Pulmonary artery endothelial cell (primary cell): ENCODE measurements at places on chromosomes 6 and 20.

DNA sequence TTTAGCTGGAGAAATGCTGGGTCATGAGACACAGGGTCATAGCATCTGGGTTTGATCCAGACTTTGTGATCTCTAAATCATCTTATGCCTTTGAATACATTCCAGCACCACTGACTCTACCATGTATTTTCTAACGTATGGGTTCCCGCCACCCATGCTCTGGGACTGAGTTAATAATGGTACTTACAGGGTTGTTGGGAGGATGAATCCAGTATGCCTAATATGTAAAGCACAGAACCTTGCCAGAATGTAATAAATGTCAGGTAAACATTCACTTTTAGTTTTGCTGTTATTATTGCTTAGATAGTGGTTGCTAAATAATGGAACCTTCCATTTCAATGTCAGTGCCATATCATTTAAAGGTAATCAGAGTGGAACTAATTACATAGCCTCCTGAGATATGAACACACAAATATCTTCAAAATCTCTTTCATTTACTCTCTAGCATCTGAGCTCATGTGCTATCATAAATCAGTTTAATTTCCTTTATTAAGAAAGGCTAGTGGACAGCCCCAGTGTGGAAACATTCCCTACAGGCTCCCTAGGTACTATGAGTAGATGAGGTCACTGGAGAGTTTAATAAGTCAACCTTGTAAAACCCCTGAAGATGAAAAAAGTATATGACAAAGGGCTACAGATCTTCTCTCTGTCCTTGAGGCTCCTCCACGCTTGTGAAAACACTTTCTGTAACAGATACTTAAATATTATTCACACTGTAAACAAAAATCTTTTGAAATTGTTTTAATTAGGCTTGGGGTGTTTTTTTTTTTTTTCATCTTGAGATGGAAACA lies 226.6 kb downstream of the ALDH8A1 start:
- no peak for DNase-seq

DNA sequence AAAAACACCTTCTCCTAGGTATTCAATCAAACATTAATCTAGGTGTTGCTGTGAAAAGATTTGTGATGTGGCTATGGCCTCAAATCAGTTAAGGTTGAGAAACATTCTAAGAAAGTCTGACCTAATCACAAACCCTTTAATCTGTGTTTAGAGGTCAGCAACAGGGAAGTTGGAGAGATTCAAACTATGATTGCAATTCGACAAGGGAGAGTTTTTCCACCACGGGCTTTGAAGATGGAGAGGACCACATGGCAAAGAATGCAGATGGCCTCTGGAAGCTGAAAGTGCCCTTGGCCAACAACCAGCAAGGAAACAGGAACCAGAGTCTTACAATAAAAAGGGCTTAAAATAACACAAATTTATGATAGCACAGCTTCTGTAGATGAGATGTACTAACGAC lies 29.6 kb upstream of the LGSN start:
- no peak for DNase-seq

- DNase-seq, result no peak
Measured at GRCh38 chr6:50992704-50993625, 174.3 kb downstream of the TFAP2B start.

- DNase-seq, result no peak
Measured at GRCh38 chr20:31806564-31807355, 12.4 kb upstream of the MYLK2 start.

DNA sequence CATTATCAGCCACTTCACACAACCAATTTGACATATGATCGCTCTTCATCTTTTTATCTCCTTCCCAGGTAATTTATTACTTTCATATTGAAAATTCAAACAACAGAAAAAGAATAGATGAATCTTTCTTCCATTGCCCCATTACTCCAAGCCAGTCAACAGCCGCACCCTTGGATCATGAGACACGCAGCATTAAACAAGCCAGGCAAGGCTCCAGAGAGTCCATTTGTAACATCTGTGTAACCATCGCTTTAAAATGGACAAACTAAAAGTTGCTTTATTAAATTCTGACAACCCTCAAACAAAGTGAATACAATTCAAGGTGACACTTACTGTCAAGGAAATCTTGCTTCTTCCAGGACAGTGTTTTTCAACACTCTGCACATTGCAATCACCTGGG lies 200.3 kb downstream of the EPM2A start:
- no peak for DNase-seq

- DNase-seq, result no peak
Measured at GRCh38 chr6:97689078-97689754, 406.2 kb upstream of the MMS22L start.

DNA sequence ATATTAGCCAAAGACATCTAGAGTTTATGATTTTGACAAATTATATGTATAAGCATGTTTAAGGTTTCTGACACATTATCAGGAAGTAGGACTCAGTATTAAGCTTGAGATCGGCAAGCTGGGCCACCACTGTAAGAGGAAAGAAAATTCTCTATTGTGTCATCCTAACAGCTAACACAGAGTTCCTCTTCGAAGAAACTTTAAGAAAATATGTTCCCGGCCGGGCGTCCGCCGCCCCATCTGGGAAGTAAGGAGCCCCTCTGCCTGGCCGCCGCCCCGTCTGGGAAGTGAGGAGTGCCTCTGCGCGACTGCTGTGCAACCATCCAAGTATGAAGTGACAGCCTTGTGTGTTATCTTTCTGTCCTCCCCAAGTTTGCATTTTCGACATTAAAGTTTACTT lies 23.0 kb downstream of the USP49 start:
- DNase-seq, result no peak

- DNase-seq, result peak; percentile 94
Measured at GRCh38 chr20:48295445-48295903, 510.2 kb upstream of the SULF2 start.

- DNase-seq, result no peak
Measured at GRCh38 chr6:7401075-7401474, 11.5 kb downstream of the RIOK1 start.

DNA sequence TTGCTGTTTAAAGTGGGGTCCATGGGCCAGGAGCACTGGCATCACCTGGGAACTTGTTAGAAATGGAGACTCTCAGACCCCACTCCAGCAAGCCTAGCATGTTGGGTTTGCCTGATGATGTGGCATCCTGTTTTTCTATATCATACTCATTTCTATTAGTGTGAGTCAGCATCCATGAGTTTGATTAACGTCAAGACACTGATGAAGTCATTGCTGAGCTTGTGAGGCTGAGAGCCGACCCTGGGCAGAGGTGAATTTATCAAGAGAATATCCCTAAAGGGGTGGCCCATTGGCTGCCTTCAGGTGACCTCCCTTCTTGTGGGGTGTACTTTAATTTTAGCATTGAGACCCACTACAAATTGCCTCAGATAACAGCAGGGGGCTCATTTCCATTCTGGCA lies 43.4 kb upstream of the RNF144B start:
- DNase-seq, result peak; percentile 81

DNA sequence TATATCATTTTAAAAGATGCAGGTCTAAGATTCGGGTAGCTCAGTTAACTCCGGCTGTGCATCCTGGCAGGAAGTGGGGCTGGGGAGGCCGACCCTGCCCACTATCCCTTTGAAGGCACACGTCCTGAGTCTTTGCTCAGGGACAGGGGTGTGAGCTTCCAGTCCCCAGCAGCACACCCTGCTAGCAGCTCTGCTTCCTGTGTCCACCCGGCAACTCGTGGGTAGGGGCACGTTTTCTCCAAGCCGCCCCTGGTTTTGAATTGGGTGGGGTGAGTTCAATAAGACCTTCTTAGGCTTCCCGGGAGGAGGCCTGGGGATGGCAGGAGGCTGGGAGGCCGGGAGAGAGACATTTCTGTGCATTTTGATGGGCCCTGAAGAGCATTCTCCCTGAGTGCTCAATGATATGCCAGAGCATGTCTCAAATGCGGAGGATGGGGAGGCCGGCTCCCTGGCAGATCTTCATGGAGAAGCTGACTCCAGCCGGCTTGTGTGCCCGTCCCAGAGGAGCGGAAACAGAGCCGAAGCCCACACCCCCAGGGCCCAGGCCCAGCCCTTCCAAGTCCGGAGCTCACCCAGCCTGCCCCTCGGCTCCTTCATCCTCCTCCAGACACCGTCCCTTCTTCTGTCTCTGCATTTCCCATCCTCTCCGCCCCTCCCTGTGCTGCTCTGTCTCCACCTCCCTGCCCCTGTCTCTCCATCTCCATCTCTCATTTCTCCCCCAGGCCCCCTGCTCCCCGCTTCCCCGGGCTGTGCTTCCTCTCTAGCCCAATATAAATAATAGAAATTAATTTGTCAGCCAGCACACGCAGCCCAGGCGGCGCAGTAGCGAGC lies 36.3 kb upstream of the ZFAND3 start:
- DNase-seq, result no peak

DNA sequence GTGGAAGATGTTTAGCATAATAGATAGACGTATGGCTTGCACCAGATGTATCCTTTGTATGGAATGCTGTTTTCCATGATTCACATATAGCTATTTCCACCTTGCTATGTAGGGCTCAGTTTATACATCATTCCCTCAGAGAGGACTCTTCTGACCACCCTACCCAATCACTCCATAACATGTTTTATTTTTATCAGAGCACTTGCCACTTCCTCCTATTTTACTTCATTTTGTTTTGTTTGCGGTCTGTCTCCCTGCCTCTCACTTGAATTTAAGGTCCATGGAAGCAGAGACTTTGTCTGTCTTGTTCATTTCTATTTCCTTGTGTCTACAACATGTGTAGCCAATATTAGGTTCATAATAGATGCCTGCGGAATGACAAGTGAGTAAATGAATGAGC lies 266.9 kb upstream of the CITED2 start:
- no peak for DNase-seq

DNA sequence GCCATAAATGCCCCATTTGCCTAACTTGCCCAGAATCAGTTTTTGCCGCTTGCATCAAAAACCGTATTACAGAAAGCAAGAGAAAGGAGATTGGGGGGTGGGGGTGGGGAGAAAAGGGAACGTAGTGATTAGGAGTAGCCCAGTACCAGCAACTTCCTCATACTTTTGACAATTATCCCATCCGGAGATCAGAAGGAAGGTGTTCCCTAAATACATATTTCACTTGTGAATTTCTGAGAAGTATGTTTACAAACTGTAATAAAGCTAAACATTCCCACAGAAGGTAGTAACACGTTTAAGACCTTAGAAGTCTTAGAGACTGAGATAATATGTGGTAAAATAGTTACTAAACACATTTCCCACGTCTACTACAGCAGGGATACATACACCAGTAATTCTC lies 14.5 kb downstream of the PREP start:
- DNase-seq, result no peak

DNA sequence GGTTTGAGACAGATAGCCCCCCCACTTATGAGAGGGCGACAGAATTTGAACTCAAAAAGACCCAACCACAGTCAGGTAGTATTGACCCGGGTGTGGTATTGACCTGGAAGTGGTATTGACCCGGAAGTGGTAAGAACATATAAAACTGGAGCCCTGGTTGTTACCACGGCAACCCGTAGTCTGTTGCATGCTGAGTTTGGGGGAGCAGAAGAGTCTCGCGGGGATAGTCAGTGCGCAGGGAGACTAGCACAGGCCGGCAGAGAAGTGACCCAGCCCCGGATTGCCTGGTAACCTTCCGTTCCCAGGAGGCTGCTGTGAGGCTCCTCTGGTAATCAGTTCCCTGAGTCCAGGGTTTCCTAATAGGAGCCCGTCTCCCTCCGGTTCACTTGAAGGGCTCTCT lies 96.2 kb downstream of the SNX5 start:
- no peak for DNase-seq

DNA sequence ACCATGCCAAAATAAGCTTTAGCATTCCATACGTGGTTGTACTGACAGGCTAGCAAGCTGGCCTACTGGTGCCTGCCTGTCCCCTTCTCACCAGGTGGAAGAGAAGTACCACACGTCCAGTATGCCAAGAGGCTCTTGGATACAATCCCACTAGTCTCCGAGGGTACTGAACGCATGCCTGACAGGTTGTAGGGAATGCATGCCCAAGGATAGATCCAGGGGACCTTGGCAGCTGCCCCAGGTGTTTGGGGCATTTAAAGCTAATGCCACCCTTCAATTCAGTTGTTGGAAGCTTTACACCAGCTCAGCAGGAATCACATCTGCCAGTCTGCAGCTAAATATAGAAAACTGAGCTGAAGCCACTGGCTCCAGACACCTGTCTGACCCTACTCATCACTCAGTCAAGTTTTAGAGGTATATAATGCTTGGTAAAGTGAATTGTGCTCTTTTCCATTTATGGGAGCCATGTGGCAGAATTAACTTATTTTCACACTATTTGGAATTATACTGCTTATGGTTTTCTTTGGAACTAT lies 4.9 kb downstream of the TUBB2B start:
- DNase-seq, result no peak

DNA sequence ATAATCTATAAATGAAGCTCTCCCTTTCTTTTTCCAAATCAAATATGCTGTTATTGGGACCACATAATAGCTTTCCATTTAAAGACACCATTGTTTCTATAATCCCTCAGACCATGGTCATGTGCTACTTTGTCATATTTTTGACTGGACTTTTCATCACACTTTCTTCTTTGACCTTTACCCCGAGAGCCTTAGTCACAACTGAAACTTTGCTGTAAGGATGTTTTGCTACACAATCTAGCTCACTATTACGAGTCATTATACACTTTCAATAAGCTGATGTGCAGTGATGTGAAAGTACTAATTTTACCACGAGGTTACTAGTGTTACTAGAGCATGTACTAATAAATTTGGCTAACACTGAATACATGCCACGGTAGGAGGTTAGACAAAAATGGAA lies 367.2 kb upstream of the RUNX2 start:
- DNase-seq, result no peak

DNA sequence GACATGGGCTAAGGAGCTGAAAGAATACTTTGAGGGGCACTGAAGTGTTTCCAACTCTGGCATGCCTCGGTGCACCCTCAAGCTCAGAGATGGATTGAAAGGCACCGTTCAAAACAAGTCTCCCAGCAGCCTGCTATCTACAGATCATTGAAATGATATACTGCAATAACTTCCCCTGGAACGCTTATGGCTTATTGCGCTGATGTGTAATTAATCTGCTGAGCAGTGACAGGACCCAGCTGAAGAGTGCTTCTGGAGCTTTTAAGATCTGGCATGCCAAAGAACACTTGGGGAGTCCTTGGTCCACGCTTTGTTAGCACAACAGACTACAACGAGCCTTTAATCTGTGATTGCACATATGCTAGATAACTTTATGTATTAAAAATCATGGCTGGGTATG lies 708.2 kb downstream of the PRKN start:
- no peak for DNase-seq

GRCh38 chr6:142241061-142241460 lies 60.7 kb upstream of the ADGRG6 start:
- no peak for DNase-seq

- no peak for DNase-seq
Measured at GRCh38 chr20:23634985-23635767, 2.6 kb downstream of the CST3 start.
